ENCODE measurements at places on chromosomes 1 and 21. TPM values are rescaled to one million over a fixed set of nuclear protein-coding genes. Genes with fewer than 3 reads are reported as not detected.

Gene OR2T33
- total RNA-seq = not detected

Gene OR2AK2
- total RNA-seq = not detected

- DNase-seq = no peak
Measured at GRCh38 chr1:224065455-224065854, 48.5 kb upstream of the FBXO28 start.

DNA sequence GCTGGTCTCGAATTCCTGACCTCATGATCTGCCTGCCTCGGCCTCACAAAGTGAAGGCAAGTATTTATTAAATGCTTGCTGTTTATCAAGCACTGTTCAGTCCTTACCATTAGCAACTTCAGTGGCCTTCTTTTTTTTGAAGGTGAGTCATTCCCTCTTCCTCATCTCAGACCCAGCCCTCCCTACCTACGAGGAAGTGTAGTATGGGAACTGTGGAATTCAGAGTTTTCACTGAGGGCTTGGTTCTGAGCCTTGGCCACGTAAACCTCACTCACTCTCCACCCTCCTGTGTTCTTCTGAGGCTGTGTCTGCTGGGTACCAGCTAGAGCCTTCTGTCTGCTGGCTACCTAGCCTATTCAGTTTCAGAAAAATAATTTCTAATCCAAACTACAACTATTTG, 218.3 kb upstream of the SGIP1 start:
- no peak for DNase-seq

Gene ADORA3
- 0.53 TPM for total RNA-seq

GRCh38 chr1:108601708-108602410, 42.0 kb downstream of the EEIG2 start:
- DNase-seq = no peak

Gene SLC2A5
- 0.18 TPM for total RNA-seq

- no peak for DNase-seq
Measured at GRCh38 chr1:63836830-63837229, 63.0 kb downstream of the ROR1 start.

DNA sequence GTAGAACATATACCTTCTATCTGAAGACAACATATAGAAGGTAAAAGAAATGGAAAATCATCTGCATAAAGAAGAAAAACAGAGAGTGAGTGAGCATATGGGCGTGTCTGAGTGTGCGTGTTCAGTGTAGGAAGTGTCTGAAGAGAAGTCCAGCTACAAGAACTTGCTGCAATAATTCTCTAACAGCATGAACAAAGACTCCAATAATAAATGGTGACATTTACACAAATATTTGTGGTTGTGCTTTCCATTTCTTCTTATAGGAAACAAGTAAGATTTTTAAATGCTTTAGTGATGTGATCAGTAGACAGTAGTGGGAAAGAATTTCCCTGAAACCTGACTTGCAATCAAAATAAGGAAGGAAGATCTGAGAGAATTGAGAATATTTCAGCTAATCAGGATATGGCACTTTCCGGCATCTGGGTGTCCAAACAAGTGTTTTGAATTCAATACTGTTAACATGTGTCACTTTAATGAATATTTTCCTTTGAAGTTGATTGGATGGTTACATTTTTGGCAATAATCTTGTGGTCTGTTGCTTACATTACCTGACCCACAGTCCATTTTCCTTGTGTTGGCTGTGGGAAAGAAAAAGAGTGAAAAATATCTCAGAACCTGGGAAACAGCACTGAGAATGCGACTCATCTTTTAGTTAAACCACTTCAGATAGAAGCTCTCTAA, 154.0 kb downstream of the TGFB2 start:
- DNase-seq = no peak

DNA sequence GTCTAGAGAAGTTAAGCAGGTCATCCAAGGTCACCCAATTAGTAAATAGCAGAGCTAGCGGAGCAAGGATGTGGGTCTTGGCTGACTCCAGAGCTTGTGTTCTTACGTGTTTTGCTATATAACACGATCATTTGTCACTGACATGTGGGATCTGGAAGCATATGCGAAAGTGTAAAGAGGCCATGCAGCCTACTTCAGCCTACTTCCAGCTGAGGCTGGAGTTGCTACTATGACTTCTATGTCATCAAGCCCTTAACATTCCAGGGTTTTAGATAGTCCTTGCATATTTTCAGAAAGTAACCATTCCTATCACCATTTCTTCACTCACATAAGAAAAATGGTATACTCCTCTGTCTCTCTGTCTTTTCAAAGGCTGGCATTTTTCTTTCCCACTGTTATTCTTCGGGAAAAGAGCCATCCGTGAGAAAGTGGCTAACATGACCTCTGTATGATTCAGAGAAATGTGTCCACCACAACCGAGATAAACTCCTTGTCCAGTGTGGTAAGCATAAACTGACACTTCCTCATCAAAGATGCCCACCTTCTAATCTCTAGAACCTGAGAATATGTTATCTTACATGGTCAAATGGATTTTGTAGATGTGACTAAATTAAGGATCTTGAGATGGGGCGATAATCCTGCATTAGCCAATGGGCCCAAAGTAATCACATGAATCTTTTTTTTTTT, 24.0 kb upstream of the ABL2 start:
- DNase-seq = no peak

GRCh38 chr1:229106526-229107125, 164.3 kb upstream of the RAB4A start:
- no peak for DNase-seq

- DNase-seq = no peak
Measured at GRCh38 chr1:165949335-165950130, 122.1 kb downstream of the UCK2 start.

DNA sequence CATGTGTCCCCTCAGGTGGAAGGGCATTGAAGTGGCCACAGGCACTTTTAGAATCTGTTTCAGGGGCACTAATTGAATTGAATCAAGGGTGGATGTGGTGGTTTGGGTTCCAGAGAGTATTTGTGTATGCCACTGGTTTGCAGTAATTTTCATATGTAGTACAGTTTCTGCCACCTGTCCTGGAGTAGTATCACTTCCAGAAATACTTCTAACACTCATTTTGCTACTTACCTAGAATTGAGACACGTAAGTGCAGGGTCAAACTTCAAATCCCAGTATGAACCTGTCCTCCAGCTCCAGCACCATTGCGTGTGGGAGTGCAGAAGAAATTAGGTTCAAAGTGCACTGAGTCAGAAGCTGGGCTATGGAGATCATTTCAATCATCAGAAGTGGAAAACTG, 26.8 kb downstream of the RSPH1 start:
- no peak for DNase-seq

DNA sequence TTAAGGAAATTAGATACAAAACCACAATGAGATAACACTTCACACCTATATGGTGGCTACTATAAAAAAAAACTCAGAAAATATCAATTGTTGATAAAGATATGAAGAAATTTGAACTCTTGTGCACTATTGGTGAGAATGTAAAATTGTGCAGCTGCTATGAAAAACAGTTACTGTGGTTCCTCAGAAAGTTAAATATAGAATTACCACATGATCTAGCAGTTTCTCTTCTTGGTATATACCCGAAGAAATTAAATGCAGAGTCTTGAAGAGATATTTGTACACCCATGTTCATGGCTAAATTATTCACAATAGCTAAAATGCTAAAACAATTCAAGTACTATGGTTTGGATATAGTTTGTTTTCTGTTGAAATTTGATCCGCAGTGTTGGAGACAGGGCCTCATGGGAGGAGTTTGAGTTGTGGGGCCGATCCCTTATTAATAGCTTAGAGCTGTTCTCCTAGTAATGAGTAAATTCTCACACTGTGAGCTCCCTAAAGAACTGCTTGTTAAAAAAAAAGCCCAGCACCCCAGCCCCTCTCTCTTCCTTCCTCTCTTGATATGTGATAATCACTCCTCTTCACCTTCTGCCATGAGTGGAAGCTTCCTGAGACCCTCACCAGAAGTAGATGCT, 1412.1 kb downstream of the PLA2G4A start:
- DNase-seq = no peak

DNA sequence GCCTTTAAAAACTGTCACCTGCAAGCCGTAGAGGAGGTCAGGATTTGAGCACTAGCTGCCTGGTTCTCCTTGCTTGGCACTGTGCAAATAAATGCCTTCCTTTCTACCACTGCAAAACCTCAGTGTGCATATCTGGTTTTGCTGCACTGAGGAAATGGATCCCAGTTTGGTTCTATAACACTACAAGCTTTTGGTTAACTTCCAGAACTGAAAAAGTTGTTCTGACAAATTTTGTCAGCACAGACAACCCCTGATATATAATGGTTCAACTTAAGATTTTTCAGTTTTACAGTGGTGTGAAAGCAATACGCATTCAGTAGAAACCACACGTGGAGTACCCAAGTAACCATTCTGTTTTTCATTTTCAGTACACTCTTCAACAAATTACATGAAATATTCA, 29.8 kb upstream of the GALNT2 start:
- no peak for DNase-seq

DNA sequence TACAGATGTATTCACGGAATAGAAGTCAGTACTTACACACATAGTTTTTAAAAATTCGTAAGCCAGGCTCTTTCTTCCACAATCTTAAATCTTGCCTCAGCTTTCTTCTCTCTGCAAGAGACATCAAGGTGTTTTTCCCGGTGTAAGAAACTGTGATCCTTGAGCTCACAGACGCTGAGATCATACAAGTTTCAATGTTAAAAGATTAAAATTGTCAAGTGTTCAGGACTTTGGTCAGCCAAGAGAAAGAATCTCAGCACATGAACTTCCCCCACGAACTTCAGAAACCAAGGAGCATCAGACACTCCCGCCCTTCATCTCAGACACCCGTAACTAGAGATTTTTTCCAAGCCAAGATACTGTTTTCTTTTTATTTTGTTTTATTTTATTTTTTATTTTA, 6.2 kb downstream of the UTS2 start:
- no peak for DNase-seq

Gene COA6
- 20.7 TPM for total RNA-seq

DNA sequence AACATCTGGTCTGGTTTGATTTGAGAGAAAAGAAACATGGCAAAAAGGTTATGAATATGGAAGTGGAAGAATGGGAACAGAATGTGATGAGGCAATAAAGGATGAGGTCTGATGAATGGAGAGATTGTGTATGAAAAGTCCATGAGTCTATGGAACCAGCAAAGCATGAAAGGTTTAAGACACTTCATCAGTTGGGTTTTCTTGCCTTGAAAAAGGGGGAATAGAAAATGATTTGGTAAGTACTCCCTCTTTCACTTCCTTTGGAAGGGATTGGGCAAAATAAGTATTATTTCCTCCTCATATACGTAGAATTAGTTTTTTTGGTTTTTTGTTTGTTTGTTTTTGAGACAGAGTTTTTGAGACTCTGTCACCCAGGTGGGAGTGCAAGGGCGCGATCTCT, 155.8 kb downstream of the TRIM33 start:
- no peak for DNase-seq

- no peak for DNase-seq
Measured at GRCh38 chr1:111654839-111655238, 35.2 kb downstream of the RAP1A start.

Gene UBE2U
- not detected for total RNA-seq

DNA sequence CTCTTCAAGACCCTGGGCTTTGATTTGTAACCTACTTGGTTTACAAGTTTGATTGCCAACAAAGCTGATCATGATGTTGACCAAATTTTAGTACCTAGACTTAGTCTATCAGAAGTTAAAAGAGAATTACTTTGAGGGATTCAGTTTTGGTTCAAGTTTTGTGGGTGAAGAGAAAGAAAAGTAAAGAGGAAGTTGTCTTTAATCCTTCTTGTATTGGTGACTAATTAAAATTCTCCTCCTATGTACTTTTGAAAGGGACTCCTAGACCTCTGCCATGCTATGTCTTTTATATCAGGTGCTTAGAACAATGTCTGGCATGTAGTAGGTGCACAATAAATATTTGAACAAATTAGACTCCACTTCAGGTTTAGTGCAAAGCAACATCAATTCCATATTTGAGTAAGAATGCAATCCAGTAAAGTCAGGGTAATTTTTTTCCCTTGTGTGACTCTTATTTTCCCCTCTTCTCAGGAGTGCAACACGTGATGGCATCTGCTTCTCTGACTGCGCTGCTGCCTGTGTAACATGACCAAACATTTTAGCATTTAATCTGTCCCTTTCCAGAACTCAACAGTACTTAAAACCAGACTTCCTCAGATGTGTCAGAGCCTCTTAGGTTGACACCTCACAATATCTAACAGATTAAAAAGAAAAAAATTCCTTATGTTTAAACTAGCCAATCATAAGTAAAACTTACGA, 41.1 kb upstream of the KCNQ4 start:
- DNase-seq = no peak

Gene KIF26B
- 4.0 TPM for total RNA-seq

DNA sequence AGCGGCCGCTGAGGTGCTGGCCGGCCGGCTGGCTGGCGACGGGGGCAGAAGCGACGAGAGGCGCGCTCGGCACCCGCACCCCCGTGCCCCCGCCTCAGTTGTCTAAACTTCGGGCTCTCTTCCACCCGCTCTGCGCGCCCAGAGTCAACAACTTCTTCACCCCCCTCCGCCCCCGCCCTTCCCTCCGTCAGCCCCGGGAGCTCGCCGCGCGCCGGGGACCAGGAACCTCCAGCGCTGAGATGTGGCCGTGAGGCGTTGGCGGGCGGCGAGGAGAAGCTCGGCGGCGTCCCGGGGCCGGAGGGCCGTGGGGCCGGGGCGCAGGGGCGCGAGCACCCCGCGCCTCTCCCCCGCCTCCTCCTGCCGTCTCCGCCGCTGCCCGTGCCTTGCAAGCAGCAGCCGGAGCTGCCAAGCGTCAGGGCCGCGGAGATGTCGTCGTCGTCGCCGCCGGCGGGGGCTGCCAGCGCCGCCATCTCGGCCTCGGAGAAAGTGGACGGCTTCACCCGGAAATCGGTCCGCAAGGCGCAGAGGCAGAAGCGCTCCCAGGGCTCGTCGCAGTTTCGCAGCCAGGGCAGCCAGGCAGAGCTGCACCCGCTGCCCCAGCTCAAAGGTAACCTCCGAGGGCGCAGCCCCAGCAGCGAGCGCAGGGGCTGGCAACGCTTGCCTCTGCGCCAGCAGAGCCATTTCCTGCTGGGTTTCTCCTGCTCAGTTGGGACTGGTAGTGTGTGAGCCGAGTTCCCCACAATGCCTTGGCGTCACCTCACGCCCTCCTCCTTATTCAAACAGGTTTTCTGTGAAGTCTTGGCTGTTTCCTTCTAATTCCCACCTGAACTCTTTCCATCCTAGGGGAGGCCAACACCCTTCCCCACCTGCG, 710 bp downstream of the PPP2R5A start:
- DNase-seq = no peak

GRCh38 chr1:100075773-100076172, 57.0 kb downstream of the SASS6 start:
- DNase-seq = no peak

Gene OR2G6
- total RNA-seq = not detected

GRCh38 chr1:235946571-235946981, 79.9 kb upstream of the LYST start:
- no peak for DNase-seq

DNA sequence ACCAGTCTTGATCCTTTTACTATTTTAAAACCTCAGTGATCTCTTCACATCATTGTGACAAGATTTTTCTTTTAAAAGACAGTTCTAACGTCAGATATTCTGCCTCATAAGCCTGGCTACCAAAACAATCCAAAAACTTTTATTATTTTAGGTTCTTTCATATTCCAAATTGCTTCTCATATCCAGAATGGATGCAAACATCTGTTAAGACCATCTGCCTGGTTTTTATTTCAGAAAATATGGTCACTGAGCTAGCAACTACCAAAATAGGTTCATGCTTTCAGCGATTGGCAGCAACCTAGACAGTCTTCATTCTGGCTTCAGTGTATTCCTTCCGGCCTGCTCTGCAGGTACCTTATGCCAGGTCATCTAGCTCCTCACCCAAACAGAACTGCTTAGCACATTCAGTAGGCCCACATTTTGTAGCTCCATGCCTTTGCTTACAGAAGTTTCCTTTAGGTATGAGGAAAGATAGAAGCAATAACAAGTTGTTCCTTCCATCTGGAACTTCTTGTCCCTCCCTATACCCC, 59.0 kb upstream of the CACYBP start:
- DNase-seq = no peak

GRCh38 chr21:20040768-20041167, 957.4 kb upstream of the NCAM2 start:
- DNase-seq = no peak

All from glomerular endothelial cell (primary cell).